ENCODE measurements at places on chromosomes 5 and 9. TPM values are rescaled to one million over a fixed set of nuclear protein-coding genes. Genes with fewer than 3 reads are reported as not detected.

SPINK13 gene
- polyA plus RNA-seq, result not detected

CARD9 gene
- polyA plus RNA-seq, result 1.8 TPM

TRAF1 gene
- 2.8 TPM for polyA plus RNA-seq

GABRA6 gene
- not detected for polyA plus RNA-seq

SYNPO gene
- polyA plus RNA-seq, result 23.2 TPM

FGF1 gene
- polyA plus RNA-seq, result 0.27 TPM

CDC20B gene
- 0.04 TPM for polyA plus RNA-seq

TAF11L8 gene
- polyA plus RNA-seq, result not detected

DRD1 gene
- polyA plus RNA-seq, result not detected

EMB gene
- 19.1 TPM for polyA plus RNA-seq

RNF180 gene
- 0.67 TPM for polyA plus RNA-seq

DDX41 gene
- 95.4 TPM for polyA plus RNA-seq

MEIKIN gene
- polyA plus RNA-seq, result not detected
